ENCODE measurements at places on chromosomes 5 and 9. TPM values are rescaled to one million over a fixed set of nuclear protein-coding genes. Genes with fewer than 3 reads are reported as not detected.

C9 gene
- not detected for polyA plus RNA-seq

SPATA6L gene
- polyA plus RNA-seq: 2.2 TPM

FST gene
- 29.3 TPM for polyA plus RNA-seq

IGFBPL1 gene
- polyA plus RNA-seq: 2.0 TPM

PRLR gene
- not detected for polyA plus RNA-seq

TAL2 gene
- not detected for polyA plus RNA-seq

GRIN3A gene
- not detected for polyA plus RNA-seq

NUTM2G gene
- polyA plus RNA-seq: 0.40 TPM

RNF183 gene
- 0.49 TPM for polyA plus RNA-seq

SPINK13 gene
- 0.59 TPM for polyA plus RNA-seq

PCDHB6 gene
- polyA plus RNA-seq: 0.37 TPM

DNA sequence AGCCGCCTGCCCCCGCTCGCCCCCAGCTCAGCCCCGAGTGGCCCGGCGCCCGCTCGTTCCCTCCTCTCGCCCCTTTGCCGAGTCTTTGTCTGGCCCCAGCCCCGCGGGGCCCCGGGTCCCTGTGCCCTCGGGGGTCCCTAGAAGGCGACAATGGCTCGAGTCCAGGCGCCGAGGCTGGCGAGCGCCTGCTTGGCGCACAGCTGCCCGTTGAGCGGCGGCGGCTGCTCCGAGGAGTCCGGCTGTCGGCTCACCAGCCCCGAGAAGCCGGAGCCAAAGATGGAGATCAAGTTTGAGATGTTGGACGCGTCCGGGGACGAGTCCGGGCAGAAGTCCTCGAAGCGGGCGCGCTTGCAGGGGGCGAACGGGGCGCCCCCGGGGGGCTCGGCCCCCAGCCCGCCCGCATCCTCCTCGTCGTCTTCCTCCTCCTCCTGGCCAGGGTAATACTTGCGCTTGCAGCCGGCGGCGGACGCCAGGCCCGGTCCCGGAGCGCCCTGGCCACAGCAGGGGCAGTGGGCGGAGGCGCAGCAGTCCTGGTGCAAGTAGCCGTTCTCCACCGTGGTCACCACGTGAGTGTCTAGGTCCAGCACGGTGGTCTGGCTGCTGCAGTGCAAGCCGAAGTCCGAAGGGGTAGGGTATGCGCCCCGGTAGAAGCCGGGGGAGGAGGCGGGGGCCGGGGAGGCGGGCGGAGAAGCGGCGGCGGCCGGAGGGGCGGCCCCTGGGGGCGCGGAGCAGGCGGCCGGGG lies 1.2 kb downstream of the IER5L start:
- peak overlapping the region; percentile 88 for H3K4me3 ChIP-seq
- H3K27ac ChIP-seq: peak overlapping the region; percentile 78
- H3K4me1 ChIP-seq: peaks cover 12% of the 10 kb centered on the region

DNA sequence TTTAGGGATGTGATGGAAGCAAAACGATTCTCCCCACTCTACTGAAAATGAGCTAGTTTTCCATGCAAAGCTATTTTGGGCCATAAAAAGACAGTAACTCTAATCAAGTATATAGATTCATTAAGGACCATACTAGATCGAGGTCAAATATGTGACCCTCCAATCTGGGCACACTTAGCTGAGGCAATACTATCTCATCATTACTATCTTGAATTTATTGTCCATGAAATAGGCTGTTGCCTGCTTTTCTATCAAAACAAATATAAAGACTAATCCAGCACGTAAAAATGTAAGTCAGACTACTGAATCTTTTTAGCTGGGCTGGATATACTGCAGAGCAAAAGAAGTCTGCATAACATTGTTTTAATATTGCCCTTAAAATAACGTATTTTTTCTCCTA lies 943.1 kb downstream of the NR2F1-AS1 start:
- no peak overlapping the region for H3K4me3 ChIP-seq
- no peak for DNase-seq
- no peak overlapping the region for H3K27ac ChIP-seq
- no peaks in the 10 kb centered on the region for H3K36me3 ChIP-seq

DNA sequence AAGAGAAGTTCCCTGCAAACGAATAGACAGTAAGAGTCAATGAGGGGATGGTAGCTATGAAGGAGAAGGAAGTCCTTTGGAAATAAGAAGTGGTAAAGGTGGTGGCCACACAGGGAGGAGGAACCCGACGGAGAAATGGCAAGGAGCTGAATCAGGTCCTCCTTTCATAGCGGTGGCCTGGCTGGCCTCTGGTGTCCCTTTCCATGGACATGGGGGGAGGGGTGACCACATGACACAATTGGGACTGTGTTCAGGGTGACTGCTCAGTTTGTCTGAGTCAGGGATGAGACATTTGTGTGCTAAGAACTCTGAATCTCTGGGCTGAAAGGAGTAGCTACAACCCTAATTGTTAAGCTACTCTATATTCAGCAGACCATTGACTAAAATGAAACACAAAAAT lies 28.7 kb upstream of the TIMD4 start:
- H3K27me3 ChIP-seq: no peaks in the 10 kb centered on the region
- H3K4me1 ChIP-seq: no peaks in the 10 kb centered on the region
- H3K27ac ChIP-seq: no peak overlapping the region

- no peak for DNase-seq
- H3K4me1 ChIP-seq: no peaks in the 10 kb centered on the region
- H3K27me3 ChIP-seq: no peaks in the 10 kb centered on the region
- H3K27ac ChIP-seq: no peak overlapping the region
Measured at GRCh38 chr9:98345011-98345410, 89.6 kb upstream of the TBC1D2 start.

DNA sequence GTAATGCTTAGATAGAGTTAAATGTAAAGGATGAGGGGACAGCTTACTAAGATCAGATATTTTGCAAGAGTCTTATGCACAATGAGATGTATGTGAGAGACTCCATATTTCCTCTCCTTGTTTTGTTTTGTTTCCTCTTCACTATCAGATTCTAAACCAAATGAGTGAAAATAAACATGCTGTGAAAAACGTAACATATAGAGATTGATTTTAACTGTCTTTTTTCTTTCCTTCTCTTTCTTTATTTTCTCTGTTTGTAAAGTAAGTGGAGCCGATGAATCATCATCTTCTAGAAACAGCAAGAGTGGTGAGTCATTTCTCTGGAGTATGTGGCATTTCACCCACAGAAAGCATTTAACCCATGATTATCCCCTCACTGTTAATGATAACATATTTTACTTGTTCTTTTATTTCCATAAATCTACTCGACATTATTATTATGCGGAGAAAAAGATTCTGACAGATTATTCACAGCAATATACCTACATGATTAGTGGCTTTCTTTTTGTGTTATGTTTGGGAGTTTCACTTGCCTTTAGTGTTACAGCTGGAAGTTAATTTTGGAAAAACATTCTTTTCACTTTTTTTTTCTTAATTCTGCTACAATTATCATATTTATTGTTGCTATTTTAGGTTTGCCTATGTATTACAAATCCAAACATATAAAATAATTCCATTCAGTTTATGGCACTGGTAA lies 2.1 kb upstream of the ANXA1 start:
- no peaks in the 10 kb centered on the region for H3K36me3 ChIP-seq
- no peak overlapping the region for H3K27ac ChIP-seq
- no peaks in the 10 kb centered on the region for H3K27me3 ChIP-seq
- no peak overlapping the region for H3K4me3 ChIP-seq
- DNase-seq: no peak

- H3K27ac ChIP-seq: no peak overlapping the region
- no peaks in the 10 kb centered on the region for H3K36me3 ChIP-seq
- DNase-seq: no peak
- peaks cover 58% of the 10 kb centered on the region for H3K27me3 ChIP-seq
- peaks cover 5% of the 10 kb centered on the region for H3K4me1 ChIP-seq
Measured at GRCh38 chr5:135112008-135112725, 78.1 kb upstream of the PITX1 start.

- no peaks in the 10 kb centered on the region for H3K36me3 ChIP-seq
- H3K27me3 ChIP-seq: no peaks in the 10 kb centered on the region
- no peak for DNase-seq
Measured at GRCh38 chr5:13354611-13355010, 589.9 kb downstream of the DNAH5 start.

DNA sequence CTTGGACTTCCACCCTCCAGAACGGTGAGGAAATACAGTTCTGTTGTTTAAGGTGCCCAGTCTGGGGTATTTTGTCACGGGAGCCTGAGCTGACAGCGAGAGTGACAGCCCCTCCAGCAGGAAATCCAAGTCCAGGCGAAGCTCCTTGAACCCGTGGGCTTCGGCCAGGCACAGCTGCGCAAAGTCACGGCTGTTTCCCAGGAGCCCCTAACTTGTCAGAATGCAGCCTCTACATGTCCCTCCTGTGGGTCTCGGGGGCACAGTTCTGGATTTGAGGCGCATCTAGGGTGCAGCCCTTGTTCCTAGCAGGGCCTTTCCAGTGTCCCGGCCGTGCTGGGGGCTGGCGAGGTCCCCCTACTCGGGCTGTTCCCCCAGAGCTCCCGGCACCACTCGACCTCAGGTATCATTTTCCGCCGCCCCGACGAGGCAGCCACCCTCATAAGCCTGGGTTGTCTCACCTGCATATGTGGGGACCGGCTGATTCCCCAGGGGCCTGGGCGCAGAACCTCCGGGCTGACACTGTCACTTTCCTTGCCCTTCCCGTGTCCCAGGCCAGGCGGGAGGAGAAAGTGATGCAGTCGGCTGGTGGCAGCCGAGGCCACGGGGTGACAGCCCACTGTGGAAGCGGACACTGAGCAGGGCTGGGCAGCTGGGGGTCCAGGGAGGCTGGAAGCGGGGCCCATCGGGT lies 4.5 kb downstream of the LCN8 start:
- H3K27ac ChIP-seq: no peak overlapping the region
- no peaks in the 10 kb centered on the region for H3K27me3 ChIP-seq
- H3K4me3 ChIP-seq: no peak overlapping the region
- no peak for DNase-seq
- no peaks in the 10 kb centered on the region for H3K36me3 ChIP-seq
- H3K4me1 ChIP-seq: no peaks in the 10 kb centered on the region

GRCh38 chr5:89396278-89396954 lies 513.4 kb upstream of the MEF2C start:
- no peaks in the 10 kb centered on the region for H3K27me3 ChIP-seq
- no peak overlapping the region for H3K4me3 ChIP-seq
- H3K27ac ChIP-seq: no peak overlapping the region

- H3K36me3 ChIP-seq: no peaks in the 10 kb centered on the region
- no peaks in the 10 kb centered on the region for H3K4me1 ChIP-seq
- H3K27me3 ChIP-seq: no peaks in the 10 kb centered on the region
Measured at GRCh38 chr9:17068671-17069070, 66.2 kb upstream of the CNTLN start.

DNA sequence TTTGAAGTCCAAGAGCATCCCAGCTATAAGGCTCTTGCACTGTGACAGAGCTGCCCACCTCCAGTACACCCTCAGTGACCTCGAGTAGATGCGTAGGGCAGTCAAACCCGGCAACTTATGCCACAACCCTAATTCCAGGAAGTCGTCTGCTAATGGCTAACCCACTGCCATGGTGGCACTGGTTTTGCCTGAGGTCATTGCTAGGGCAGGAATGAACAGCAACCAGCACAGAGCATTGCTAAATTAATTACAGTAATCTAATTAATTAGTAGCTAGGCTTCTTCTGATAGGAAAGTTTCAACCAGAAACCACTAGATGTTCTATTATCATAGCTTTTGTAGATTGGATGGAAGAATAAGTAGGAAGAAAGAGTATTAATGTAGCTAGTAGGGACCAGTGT lies 122.8 kb downstream of the DPYSL3 start:
- no peak for DNase-seq
- no peak overlapping the region for H3K4me3 ChIP-seq
- no peaks in the 10 kb centered on the region for H3K36me3 ChIP-seq
- H3K4me1 ChIP-seq: peaks cover 30% of the 10 kb centered on the region
- no peak overlapping the region for H3K27ac ChIP-seq

- peak; percentile 51 for DNase-seq
- H3K27ac ChIP-seq: no peak overlapping the region
- H3K4me1 ChIP-seq: no peaks in the 10 kb centered on the region
- no peaks in the 10 kb centered on the region for H3K27me3 ChIP-seq
Measured at GRCh38 chr9:37582548-37583157, 6.5 kb upstream of the FBXO10 start.

- no peak overlapping the region for H3K27ac ChIP-seq
- H3K4me3 ChIP-seq: no peak overlapping the region
- H3K27me3 ChIP-seq: no peaks in the 10 kb centered on the region
Measured at GRCh38 chr5:172499287-172499686, 45.0 kb upstream of the SH3PXD2B start.

- DNase-seq: no peak
- no peak overlapping the region for H3K27ac ChIP-seq
- H3K36me3 ChIP-seq: no peaks in the 10 kb centered on the region
- no peaks in the 10 kb centered on the region for H3K4me1 ChIP-seq
Measured at GRCh38 chr5:179315356-179315890, 29.8 kb downstream of the ADAMTS2 start.

DNA sequence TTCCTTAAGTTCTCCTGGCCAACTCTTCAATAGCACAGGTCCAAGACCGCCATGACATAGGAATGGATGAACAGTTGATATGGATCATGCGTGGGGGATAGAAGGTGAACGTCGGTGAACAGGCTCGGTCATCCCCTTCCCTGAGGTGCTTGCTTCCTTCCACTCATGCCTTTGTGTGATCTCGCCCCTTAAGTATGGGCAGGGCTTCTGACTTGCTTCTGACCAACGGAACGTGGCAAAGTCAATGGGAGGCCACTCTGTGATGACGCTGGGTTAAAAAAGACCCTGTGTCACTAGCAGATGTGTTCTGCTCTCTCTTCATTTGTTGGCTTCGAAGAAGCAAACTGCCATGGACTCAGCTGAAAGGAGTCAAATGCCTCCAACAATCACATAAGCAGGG lies 240.5 kb upstream of the TUT7 start:
- no peaks in the 10 kb centered on the region for H3K27me3 ChIP-seq
- no peak for DNase-seq
- no peaks in the 10 kb centered on the region for H3K4me1 ChIP-seq
- H3K4me3 ChIP-seq: no peak overlapping the region

GRCh38 chr5:112203229-112203628 lies 215.8 kb downstream of the EPB41L4A start:
- H3K4me3 ChIP-seq: no peak overlapping the region
- H3K36me3 ChIP-seq: no peaks in the 10 kb centered on the region
- DNase-seq: no peak

DNA sequence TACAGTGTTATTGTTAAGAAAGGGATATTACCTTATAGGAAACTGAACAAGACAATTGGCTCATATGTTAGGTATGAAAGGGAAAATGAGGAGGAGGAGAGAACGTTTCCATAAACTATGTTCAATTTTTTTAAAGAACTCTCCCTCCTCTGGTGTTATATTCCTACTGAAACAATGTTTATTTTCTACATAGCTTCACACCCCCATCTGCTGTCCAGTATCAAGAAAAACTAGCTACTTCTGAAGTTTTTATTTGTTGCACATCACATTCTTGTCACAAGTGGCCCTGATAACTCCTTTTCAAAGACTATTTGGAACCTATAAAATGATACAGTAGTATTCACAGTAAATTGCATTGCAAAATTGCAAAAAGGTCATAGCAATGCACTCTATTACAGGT lies 223.4 kb upstream of the FAM174A start:
- H3K36me3 ChIP-seq: no peaks in the 10 kb centered on the region
- no peak for DNase-seq
- no peak overlapping the region for H3K27ac ChIP-seq
- H3K4me1 ChIP-seq: no peaks in the 10 kb centered on the region
- no peaks in the 10 kb centered on the region for H3K27me3 ChIP-seq

GRCh38 chr5:138981586-138981985 lies 106.5 kb upstream of the LRRTM2 start:
- no peaks in the 10 kb centered on the region for H3K27me3 ChIP-seq
